Activated CD4-positive, CD25-positive, alpha-beta regulatory T cell (primary cell): ENCODE measurements at places on chromosomes 3 and 15.
A peak's percentile ranks its signal among the peaks of the same experiment; 100 is the strongest.

DNA sequence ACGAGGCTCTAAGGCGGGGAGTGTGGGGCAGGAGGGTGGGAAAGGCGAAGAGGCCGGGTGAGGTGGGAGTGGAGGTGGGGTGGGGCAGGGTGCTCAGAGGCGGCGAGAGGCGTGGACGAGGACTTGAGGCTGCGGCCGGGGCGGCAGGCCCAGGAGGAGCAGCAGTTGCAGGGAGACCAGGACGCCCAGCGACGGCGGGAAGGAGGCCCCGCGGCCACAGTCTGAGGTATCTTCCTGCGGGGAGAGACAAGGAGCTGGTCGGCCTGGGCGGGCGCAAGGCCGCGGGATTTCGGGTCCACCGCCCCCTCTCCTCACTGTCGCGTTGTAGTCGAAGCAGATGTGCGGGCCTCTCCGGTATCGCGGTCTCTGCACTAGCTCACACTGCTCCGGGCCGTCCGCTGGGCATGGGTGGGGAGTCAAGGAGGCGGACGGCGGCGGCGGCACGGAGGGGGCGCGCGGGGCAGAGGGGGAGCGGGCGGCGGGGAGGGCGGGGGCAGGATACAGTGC is 5.3 kb upstream of the TMEM115 start:
- no peak for DNase-seq

DNA sequence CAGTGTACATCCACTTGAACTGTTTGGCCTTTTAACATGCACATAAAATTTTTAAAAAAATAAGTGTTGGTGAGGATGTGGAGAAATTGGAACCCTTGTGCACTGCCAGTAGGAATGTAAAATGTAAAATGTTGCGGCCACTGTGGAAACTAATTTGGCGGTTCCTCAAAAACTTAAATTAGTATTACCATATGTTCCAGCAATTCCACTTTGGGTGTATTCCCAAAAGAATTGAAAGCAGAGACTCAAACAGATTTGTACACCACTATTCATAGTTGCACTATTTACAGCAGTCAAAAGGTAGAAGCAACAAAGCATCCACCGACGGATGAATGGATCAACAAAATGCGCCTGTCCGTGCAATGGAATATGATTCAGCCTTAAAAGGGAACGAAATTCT is 55.2 kb upstream of the SEC61A1 start:
- no peak for DNase-seq

DNA sequence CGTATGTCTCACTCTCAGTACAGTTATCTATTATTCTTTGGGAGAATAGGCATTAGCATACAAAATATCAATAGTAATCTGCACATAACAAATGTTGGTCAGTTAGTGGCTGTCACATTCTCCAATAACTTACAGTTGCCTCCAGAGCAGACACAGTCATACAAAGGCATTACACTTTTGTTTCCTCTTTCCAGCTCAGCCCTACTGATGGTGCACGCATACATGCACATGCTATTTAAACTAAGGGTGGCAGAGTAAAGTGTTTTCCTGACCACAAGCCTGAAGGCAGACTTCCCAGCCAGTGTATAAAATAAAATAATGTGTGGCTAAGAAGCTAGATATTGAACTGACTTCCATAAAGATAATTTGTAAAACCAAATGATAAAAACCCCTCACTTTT is 47.6 kb downstream of the PHLDB2 start:
- DNase-seq, result no peak

- no peak for DNase-seq
Measured at GRCh38 chr3:124397088-124397487, 333.2 kb upstream of the UMPS start.

- DNase-seq, result no peak
Measured at GRCh38 chr15:45443645-45444044, 65.3 kb upstream of the GATM start.

GRCh38 chr3:28109829-28110228 is 131.6 kb upstream of the CMC1 start:
- DNase-seq, result no peak

- DNase-seq, result no peak
Measured at GRCh38 chr3:127951276-127951675, 36.2 kb downstream of the KBTBD12 start.

DNA sequence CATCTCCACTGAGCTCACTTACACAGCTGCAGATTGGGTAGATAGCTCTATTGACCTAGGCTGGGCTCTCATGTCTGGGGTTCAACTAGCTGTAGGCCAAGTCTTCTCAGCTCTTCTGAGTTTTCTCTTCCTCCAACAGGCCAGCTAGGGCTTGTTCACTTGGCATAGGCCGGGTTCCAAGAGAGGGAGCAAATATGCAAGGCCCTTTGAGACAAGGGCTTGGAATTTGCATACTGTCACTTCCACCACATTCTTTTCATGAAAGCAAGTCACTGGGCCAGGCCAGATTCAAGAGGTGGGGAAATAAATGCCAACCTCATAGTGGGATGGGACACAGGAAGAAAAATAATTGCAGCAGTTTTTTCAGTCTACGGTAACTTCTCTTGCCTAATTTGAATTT is 25.2 kb downstream of the PIGB start:
- DNase-seq, result no peak

- DNase-seq, result no peak
Measured at GRCh38 chr3:38643592-38643991, 5.9 kb downstream of the SCN5A start.

DNA sequence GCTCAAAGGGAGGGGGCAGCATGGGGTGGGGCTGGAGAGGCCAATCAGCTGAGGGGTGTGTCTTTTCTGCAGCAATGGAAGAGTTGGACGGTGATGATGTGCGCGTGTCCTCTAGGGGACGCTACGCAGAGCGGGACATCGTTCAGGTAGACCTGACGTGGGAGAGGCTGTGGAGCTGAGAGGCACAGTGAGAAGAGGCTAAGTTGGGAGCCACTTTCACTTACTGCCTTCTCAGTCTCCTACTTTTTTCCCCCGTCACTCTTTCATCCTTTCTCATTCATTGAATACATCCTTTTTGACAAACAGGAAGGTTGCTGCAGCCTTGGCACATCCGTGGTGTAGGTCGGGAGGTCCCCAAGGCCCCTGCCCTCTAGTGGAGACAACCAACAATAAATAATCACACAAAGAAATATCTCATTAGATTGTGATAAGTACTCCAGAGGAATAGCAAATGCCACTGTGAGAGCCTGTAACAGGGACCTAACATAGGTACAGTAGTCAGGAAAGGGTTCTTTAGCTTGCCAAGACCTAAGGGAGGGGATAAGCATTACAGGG is 4.4 kb upstream of the BRPF1 start:
- peak; percentile 26 for DNase-seq

GRCh38 chr3:13718436-13718835 is 161.4 kb downstream of the WNT7A start:
- no peak for DNase-seq

DNA sequence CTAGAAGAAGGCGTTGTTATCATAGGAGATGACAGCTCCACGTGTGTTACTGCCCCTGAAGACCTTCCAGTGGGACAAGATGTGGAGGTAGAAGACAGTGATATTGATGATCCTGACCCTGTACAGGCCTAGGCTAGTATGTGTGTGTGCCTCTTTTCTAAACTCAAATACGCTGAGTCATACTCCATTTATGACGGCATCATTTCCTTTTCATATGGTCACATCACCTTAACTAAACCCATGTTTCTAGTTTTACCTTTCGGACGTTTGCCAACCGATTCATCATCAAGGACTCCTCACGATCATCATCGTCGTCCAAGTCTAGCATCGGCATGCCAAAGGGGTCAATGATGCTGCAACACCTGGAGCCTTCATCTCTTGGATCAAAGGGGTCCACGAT is 149.0 kb downstream of the CBLB start:
- no peak for DNase-seq

- no peak for DNase-seq
Measured at GRCh38 chr15:83733206-83733605, 79.3 kb downstream of the ADAMTSL3 start.

DNA sequence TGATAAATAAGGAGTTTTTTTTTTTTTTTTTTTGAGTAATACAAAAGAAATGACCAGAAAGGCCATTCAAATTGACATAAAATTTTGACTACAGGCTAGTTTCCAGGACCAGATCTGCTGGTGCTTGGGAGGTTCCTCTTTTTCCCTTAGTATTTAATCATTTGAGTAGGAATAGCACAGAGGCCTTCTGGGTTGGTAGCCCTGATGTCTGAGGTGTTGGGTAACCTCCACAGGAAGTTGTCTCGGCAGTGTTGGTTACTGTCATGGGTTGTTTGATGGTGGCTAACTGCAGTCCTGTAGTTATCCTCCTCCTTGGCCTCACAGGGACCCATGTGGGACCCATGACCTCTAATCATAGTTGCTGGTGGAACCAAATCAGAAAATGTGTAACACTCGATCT is 91.1 kb downstream of the USP13 start:
- DNase-seq, result no peak

- DNase-seq, result no peak
Measured at GRCh38 chr15:40940296-40940801, 11.2 kb downstream of the DLL4 start.

GRCh38 chr3:188283347-188283746 is 129.4 kb downstream of the LPP start:
- no peak for DNase-seq

DNA sequence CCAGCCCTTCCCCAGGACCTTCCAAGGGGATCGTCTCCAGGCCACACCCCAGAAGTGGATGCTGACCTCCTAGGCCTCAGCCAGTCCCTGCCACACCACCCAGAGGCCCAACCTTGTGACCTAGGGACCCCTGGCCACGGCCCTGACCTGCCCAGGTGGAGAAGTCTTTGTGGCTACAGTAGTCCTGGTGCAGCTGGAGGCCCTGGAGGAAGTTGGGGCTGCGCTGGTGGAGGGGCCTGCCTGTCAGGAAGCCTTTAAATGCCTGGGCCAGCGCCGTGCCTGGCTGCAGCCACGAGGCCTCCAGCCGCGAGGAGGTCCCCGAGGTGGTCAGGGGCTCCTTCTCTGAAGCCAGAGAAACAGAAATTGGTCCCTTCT is 23.4 kb downstream of the PLA2G4D start:
- no peak for DNase-seq

DNA sequence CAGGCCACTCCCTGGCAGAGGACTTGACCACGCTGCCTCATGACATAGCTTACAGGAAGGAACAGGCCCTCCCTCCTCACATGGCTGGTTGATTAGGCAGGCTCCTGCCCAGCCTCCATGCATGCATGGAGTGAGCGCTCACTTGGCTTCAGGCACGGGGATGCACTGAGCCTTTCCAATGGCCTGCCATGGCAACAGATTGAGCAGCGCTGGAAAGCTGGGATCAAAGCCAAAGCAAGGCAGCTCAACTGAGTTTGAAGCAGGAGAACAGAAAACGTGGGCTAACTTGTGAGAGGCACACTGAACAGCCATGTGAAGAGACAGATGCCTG is 5.9 kb upstream of the GRAMD2A start:
- no peak for DNase-seq

GRCh38 chr3:66554178-66554577 is 53.4 kb upstream of the LRIG1 start:
- no peak for DNase-seq

GRCh38 chr15:101664303-101664913 is 12.2 kb upstream of the TM2D3 start:
- no peak for DNase-seq

GRCh38 chr3:133568294-133569014 is 5.0 kb upstream of the CDV3 start:
- DNase-seq, result no peak

- DNase-seq, result no peak
Measured at GRCh38 chr3:10992017-10992942, at the start of gene SLC6A1. TSS of gene SLC6A1 (plus strand) at chr3:10992748. CDS start at chr3:11017212, 24,464 bp downstream.

DNA sequence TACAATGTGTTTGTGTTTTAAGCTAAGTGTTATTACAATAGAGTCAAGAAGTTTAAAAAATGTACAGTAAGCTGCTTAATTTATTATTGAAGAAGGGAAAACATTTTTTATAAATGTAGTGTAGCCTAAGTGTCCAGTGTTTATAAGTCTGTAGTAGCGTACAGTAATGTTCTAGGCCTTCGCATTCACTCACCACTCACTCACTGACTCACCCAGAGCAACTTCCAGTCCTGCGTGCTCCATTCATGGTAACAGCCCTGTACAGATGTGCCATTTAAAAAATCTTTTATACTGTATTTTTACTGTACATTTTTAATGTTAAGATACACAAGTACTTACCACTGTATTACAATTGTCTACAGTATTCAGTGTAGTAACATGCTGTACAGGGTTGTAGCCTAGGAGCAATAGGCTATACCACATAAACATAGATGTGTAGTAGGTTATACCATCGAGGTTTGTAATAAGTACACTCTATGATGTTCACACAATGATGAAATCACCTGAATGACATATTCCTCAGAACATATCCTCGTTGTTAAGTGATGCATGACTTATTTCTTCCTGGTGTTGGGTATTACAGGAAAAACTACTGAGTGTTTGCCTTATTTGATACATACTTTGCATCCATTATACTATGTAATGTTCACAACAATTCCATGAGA is 156.6 kb upstream of the NUDT16 start:
- no peak for DNase-seq

GRCh38 chr3:33023176-33024136 is 72.0 kb downstream of the CCR4 start:
- DNase-seq, result no peak

GRCh38 chr3:176633511-176633910 is 563.8 kb downstream of the TBL1XR1 start:
- no peak for DNase-seq

GRCh38 chr3:119416873-119417272 is 46.5 kb downstream of the TMEM39A start:
- DNase-seq, result no peak

- no peak for DNase-seq
Measured at GRCh38 chr3:157838457-157838856, 267.8 kb downstream of the SHOX2 start.

DNA sequence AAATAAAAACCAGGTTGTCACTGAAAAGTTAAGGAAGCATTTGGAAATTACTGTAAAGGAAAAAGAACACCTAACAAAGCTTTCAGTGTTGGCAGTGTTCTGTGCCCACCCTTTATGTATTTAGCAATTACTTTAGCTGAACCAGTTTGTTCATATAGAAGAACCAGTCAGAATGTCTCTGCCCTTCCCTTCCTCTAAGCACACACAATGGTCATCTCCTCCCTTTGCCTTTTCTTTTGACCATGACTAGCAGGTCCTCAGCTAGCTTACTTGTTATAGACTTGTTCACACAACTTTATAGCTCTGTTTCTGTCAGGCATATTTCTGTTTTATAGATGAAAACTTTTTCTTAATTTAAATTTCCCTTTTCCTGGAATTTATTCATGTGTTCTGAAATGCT is 59.6 kb downstream of the AKAP13 start:
- DNase-seq, result no peak

DNA sequence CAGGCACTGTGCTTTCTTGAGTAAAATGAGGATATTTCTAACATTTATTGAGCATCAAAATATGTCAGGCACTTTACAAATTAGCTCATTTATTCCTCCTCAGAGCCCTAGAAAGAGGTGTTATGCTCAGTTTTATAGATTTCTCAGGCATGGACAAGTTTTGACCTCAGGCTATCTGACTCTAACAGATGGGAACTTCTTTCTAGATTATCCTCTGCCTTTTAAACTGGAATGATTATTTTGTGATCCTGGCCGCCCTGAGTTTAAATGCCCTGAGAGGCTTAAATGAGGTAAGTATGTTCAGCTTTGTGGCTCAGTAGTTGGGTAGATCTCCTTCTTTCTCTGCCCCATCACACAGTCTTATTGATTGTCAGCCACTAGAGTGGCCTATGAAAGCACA is 32.3 kb upstream of the ATP1B3 start:
- no peak for DNase-seq
